ENCODE measurements at places on chromosomes 16 and 17.

- no peak for DNase-seq
Observed at GRCh38 chr17:15892731-15893657, 51.9 kb upstream of the ADORA2B start.

- DNase-seq = no peak
Observed at GRCh38 chr16:69329369-69330285, 761 bp downstream of the PDF start.

GRCh38 chr17:63120406-63120805 is 154.4 kb downstream of the TANC2 start:
- DNase-seq = no peak

GRCh38 chr17:79621151-79621943 is 10.5 kb upstream of the RBFOX3 start:
- no peak for DNase-seq

DNA sequence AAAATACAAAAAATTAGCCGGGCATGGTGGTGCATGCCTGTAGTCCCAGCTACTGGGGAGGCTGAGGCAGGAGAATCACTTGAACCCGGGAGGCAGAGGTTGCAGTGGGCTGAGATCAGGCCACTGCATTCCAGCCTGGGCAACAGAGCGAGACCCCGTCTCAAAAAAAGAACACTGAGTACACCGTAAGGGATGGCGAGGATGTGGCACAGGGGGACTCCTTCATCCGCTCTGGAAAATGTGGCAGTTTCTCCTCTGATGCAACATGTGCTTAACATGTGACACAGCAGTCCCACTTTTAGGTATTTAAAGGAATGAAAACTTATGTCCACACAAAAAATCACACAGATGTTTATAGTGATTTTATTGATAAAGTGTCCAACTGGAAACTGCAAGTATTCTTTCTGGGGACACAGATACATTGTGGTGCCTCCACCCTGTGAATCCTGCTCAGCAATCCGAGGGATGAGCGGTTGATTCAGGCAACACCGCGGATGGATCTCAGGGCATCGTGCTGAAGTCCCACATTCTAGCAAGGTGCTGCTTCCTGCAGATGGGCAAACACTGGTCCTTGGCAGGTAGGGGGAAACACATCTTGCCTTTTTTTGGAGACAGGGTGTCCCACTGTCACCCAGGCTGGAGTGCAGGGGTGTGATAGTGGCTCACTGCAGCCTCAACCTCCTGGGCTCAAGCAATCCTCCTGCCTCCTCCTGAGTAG is 3.5 kb upstream of the C16orf95 start:
- no peak for DNase-seq

DNA sequence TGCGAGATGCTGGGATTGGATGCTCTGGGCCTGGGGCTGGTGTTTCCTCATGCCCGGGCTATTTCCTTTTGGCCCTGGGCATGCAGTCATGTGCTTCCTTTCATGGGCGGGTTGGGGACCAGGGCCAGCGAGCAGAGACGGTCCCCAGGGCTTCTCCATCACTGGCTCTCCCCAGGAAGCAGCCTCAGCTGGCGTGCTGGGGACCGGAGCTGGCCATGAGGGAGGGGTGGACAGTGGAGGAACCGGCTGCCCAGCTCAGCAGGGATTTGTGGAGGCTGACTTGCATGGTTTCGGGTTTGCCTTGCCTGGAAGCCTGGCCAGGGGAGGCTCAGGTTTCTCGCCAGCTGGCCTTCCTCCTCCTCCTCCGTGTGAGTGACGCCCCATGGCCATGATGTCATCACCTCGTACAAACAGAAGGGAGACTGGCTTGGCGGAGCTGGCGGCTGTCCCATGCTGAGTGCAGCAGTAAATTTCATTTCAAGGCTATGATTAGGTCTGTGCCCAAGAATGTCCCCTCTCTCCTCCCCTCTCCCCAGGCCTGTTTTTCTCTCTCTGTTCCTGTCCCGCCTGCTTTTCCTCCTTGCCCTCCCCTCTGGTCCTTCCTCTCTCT is 8.9 kb upstream of the TIMP2 start:
- DNase-seq = peak; percentile 86

- no peak for DNase-seq
Observed at GRCh38 chr17:43888548-43888947, 18.8 kb downstream of the MPP2 start.

- no peak for DNase-seq
Observed at GRCh38 chr16:11060842-11061241, 116.5 kb downstream of the CLEC16A start.

DNA sequence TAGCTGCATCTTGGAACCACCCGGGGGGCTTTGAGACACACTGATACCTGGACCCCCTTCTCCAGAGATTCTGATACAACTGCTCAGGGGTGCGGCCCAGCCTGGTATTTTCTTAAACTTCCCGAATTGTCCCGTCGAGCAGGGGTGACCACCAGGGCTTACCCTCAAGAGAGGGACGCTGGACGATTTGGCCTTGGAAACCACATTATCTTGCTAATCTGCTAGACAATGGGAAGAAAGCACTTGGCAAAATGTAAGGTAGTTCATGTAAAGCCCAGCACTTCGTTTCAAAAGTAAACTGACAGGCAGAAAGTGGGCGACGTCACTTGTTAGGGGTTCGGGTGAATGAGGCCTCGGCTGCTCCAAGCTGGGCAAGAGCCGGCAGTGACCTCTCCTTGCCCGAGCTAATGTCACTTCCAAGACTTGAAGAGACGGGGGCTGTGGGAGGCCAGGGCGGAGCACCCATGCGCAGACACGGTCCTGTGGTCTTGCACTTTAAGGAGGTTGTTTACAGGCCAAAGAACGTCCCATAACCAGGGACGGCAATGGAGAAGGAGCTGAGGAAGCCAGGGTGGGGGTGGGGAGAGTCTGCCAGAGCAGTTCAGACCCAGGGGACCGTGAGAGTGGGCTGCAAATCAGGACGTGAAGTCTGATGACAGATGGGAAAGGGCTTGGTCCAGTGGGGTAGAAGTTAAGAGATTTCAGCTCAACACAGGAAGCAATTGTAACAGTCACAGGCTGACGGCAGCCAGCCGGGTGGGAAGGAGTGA is 152.7 kb upstream of the GSE1 start:
- DNase-seq = peak; percentile 74

GRCh38 chr16:76182041-76182635 is 95.1 kb upstream of the CNTNAP4 start:
- DNase-seq = no peak

DNA sequence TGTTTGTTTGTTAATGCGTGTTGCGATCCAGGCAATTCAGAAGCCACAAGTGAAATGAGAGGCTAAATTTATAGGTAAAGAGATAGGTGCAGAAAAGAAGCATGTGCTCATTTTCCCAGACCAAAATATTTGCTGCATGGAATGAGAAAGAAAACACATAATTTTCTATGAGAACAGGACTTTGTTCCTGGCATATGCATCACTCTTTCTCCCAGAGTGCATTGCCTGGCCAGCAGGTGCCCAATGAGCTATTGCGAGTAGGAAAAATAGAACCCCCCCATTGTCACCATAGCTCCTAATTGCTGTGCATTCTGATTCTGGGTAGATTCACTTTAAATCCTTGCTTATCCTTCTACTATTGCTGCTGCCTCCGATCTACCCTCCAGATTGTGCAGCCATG is 410.4 kb downstream of the PMP22 start:
- DNase-seq = no peak

DNA sequence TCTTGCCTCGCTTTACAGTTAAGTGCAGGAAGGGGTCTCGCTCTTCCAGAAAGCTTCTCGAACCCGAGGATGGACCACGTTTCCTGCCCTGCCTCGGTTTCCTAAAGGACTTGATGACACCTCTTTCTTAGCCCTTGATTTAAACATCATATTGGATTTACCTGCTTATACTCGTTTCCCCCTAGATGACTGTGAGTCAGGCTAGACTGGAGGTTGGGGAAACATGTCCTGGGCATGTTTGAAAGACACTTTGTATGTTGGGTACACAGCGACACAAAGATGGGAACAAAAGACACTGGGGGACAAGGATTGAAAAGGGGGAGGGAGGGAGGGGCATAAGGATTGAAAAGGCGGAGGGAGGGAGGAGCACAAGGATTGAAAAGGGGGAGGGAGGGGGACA is 30.0 kb downstream of the SDK2 start:
- DNase-seq = no peak

DNA sequence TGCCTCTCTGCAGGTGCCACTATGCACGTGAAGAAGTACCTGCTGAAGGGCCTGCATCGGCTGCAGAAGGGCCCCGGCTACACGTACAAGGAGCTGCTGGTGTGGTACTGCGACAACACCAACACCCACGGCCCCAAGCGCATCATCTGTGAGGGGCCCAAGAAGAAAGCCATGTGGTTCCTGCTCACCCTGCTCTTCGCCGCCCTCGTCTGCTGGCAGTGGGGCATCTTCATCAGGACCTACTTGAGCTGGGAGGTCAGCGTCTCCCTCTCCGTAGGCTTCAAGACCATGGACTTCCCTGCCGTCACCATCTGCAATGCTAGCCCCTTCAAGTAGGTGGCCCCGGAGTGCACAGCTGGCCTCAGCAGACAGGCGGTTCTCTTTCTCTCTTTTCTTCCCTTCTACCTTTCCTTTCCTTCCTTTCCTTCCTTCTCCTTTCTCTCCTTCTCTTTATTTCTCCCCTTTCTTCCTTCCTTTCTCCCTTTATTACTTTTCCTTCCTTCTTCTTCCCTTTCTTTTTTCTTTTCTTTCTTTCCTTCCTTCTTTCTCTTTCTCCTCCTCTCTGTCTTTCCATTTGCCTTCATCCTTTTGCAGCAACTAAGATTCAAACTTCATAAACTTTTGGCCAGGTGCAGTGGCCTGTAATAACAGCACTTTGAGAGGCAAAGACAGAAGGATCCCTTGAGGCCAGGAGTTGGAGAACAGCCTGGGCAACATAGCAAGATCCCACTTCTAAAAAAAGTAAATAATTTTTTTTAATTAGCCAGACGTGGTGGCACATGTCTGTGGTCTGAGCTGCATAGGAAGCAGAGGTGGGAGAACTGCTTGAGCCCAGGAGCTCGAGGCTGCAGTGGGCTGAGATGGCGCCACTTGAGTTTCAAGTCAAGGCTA is 46.7 kb downstream of the SCNN1B start:
- no peak for DNase-seq

DNA sequence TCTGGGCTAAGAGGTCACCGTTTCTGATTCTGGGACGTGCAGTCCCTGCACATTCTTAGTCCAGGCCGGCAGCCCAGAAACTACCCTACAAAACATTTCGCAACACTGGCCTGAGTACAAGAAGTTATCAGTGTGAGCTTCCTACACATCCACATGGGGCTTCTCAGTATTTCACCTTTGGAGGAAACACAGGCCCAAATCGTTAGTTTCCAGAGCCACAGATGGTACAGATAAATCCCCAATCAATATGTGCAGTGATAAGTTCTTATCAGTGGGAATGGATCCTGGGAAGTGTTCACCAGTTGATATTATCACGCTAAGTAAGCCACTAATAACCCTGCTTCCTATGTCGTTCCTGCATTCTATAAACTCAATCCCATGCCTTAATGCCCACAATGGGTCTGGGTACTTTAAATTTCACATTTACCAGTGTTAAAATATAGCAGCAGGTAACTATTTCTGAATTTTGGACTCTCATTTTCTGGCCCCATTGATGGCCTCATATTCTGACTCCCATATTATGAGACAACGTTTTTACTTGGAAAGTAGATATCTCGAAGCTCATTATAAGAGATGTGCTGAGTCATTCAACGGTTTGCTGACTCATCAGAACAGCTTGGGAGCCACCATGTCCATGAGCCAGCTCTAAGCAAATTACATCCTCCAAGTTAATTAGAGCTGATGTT is 370.2 kb upstream of the MAF start:
- DNase-seq = no peak

- no peak for DNase-seq
Observed at GRCh38 chr16:77677129-77677528, 45.2 kb upstream of the NUDT7 start.

- DNase-seq = no peak
Observed at GRCh38 chr17:41655611-41656111, 31.3 kb upstream of the KRT17 start.

DNA sequence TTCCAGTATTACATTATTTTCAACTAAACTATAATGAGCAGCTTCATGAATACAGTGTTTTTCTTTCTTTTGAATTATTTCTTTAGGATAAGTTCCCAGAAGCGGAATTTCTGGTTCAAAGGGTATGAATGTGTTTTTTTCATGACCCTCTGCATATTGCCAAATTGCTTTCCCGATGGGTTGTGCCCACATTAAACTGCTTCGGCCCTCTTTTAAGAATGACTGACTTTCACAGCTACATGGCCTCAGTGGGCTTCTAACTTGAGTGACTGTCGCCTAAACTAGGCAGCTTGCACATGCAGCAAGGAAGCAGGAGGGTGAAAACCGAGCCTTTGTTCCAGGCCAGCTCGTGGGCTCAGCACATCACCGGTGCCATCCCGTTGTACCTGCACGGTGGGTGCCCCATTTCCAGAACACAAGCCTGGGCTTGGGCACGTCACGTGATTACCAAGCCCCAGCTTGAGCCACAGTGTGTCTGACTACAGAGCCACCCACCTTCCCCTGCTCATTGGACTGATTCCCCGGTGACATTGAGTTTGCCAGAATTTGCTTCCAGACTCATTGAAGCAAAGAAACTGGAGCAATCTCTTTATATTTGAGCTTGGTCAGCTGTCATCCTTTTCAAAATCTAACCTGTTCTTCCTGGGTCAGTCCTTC is 112.8 kb downstream of the CLEC16A start:
- DNase-seq = no peak

GRCh38 chr17:42068979-42069378 is 18.6 kb upstream of the C17orf113 start:
- DNase-seq = no peak

- no peak for DNase-seq
Observed at GRCh38 chr16:84348386-84348888, 19.9 kb upstream of the ATP2C2 start.

GRCh38 chr17:35345445-35345925 is 27.9 kb downstream of the SLFN11 start:
- DNase-seq = no peak

DNA sequence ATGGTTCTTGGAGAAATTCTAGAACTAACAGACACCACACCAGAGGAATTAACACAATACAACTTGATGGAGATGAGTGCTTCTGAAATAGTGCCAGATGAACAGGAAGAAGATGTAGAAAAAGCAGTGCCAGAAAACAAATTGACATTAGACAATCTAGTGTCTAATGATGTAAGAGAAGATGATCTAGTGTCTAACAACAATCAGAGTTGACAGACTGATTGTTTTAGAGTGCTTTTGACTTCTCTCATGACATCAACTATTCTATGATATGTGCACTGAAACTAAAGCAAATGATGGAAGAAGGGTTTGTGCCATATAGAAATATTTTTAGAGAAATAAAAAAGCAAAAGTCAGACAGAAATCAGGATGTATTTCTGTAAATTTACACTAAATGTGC is 646.1 kb upstream of the KIF2B start:
- no peak for DNase-seq

GRCh38 chr17:48012151-48012520 is 25.5 kb downstream of the COPZ2 start:
- DNase-seq = peak; percentile 94
